Stimulated activated CD8-positive, alpha-beta memory T cell treated with anti-CD3 and anti-CD28 coated beads, Interleukin-15, amount 100 ng/mL, for 4 hours (primary cell): ENCODE measurements at places on chromosomes 3 and 15.

- DNase-seq = no peak
Measured at GRCh38 chr15:94674296-94674695, 442.9 kb downstream of the MCTP2 start.

DNA sequence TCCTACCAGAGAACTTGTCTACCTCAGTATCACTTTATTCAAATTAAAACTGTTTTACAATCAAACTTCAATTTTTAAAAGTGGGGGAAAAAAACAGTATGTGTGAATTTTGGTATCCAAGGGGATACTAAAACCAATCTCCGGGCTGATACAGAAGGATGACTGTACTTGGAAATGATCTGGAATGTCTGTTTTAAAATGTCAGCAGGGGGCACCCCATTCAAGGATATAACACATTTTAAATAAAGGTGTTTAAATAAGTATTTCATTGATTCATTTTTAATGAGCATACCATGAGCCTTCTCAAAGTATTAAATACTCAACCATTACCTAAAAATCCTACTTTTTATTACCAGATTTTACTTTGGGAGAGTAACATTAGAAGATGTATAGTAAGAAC lies 67.9 kb downstream of the ULK4 start:
- DNase-seq = no peak

- no peak for DNase-seq
Measured at GRCh38 chr3:178518660-178519396, 17.4 kb upstream of the KCNMB2 start.

DNA sequence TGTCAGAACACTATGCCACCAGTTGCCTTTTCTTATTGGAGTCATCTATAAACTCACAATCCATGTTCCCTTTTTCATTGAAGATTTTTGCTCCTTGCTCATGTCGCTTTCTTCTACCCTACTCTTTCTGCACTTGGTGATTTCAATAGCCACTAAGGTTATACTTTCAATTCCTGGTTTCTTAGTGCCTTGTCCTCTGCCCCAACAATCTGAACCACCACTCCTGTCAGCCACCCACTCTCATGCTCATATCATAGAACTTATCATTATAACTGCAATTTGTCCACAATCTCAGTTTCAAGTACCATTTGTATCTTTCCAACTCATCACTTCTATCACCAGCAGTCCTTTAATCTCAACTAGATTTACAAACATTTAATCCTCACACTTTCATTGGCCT lies 10.0 kb upstream of the GRAMD1C start:
- no peak for DNase-seq

DNA sequence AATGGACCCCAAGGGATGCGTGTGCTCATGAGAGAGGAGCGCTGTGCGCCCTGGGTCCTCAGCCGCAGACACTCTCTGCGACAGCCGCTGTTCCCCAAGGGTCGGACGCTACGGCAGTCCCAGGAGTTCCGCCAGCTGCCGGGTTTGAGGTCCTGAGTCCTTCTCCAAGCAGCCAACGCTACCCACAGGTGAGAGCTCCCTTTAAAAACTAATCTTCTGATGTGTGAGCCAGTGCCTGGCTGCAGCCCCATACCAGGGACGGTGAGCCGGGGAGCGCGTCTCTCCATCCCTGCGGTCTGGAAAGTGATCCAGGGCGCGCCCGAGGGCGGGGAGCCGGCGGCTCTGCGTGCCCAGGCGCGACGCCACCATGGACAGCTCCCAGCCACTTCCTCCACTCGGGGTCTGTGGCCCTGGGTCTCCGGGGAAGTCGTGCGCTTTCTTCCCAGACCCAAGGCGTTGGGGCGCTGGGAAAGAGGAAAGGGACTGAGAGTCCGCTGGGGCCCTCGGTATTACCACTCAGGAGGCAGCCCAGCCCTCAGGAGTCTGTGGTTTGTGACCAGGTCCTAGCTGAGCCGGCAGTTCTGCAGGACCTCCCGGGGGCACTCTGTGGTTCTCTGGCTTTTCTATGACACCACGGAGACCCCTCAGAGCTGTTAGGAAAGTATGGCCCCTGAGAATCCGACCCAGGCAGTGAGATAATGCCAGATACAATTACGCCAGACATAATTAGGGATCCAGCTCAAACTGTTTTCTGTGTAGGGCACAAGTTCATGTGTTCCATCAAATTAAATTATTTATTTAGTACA lies 1.4 kb downstream of the CEMIP start:
- DNase-seq = no peak
